ENCODE measurements at places on chromosomes 12 and 14.

DNA sequence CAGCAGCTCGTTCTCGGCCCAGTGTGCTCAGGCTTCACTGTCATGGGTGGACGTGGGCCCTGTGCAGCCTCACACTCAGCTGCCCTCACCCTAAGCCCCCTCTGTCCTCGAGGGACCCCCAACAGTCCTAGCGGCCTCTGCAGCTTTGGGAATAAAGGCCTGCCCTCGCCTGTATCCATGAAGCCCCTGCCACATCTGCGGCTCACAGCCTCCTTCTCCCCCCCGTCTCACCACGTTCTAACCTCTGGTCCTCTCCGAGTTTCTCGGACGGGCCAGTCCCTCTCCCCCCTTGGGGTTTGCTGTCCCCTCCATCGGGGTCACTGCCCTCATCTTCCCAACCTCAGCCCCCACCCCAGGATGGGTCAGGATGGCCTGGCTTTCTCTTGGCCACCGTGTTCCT, 30.2 kb upstream of the GALNT9 start:
- DNase-seq: no peak

DNA sequence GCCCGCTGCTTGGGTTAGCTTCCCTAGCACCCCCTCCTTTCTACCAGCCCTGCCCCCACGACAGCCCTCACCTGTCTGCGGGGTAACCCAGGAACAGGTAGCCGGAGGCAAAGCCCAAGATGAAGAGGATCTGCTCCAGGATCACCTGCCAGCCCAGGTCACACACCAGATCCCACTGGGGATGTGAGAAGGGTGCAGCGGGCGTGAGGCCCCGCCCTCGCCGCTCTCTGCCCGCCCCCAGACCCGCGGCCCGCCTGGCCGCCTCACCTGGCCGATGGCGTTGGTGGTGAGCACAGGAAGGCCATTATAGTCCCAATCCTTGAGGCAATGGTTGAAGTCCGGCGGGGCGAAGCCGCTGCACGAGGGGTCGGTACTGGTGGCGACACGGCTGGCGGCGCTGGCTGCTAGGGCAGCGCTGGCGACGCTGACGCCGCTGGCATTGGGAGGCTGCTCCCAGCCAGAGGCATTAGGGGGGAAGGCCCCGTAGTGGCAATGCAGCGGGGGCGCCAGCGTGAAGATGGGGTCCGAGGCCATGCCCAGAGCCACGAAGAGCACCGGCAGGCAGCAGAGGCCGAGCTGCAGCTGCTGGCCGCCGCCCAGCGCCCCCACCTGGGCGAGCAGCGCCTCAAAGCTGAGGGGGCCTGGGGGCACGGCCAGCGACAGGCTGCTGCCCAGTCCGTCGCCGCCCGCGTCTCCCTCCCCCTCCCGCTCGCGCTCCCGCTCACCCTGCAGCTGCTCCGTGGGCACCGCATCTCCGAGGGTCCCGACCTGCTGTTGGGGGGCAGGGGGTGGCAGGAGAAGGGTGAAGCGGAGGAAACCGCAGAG, 794 bp downstream of the SLC22A17 start:
- DNase-seq: no peak

- DNase-seq: no peak
These were observed 38.7 kb downstream of the SH2B3 start for GRCh38 chr12:111444314-111444924.

DNA sequence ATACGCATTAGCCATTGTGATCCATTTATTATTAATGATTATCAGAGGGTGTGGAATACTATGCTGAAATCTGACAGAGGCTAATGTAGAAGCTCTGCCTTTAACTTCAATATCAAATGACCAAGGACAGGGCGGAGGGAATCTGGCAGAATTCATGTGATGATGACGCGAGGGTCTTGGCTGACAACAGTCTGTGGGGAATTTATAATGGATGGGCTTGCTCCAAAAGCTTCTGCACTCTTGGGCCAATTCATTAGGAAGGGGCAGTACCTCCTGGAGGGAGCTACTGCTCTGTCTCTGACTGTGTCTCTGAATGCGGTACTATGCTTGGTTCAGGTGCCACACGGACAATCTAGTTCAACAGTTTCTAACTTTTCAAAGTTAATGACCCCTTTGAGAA, 46.2 kb downstream of the GALNT8 start:
- DNase-seq: no peak

DNA sequence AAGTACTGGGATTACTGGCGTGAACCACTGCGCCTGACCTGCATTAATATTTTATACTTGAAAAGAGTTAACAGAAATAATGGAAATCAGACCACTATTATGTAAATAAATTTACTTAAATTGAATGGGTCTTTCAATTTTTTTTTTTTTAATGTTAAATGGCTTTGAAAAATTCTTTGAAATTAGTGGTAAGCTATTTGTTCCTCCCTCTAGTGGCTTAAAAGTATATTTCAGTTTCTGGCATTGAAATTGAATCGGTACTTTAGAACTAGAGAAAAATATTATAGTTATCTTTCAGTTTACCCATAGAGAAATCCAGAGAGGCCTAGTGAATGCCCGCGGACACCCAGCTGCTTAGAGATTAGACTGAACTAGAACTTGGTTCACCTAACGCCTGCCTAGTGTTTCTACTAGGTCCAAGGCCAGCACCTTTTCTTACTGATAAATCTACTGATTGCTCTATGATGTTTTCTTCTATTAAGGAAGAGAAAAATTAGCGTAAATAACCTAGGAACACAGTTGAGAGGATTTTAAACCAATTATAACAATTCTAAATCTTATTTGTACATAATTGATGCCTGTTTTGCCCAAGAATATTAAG, 106.5 kb downstream of the EML1 start:
- DNase-seq: no peak

DNA sequence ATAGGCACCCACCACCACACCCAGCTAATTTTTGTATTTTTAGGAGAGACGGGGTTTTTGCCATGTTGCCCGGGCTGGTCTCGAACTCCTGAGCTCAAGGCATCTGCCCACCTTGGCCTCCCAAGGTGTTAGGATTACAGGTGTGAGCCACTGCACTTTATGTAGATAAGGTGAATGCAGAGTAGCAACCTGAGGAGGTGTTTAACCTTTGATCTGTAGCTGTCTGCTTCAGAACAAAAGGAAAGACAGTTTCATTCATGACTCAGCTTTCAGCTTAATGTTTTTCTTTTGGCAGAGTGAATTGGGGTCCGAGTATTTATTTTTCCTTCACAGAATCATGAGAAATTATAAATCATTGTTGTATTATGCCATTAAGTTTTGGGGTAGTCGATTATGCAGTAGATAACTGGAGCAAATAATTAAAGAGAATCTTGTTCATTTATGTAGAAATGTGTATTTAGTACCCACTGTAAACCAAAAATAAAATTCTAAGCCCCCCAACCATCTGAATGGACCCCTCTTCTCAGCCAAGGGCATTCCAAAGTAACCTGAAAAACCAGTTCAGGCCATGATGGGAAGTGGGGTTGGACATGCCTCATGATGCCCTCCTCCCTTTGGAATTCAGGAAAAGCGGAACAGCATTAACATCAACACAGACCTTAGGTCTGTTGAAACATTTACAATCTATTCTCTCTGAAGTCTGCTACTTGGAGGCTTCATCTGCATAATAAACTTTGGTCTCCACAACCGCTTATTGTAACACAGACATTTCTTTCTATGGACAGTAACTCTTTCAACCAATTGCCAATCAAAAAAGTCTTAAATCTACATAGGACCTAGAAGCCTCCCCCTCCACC, 10.7 kb upstream of the STX2 start:
- DNase-seq: no peak

DNA sequence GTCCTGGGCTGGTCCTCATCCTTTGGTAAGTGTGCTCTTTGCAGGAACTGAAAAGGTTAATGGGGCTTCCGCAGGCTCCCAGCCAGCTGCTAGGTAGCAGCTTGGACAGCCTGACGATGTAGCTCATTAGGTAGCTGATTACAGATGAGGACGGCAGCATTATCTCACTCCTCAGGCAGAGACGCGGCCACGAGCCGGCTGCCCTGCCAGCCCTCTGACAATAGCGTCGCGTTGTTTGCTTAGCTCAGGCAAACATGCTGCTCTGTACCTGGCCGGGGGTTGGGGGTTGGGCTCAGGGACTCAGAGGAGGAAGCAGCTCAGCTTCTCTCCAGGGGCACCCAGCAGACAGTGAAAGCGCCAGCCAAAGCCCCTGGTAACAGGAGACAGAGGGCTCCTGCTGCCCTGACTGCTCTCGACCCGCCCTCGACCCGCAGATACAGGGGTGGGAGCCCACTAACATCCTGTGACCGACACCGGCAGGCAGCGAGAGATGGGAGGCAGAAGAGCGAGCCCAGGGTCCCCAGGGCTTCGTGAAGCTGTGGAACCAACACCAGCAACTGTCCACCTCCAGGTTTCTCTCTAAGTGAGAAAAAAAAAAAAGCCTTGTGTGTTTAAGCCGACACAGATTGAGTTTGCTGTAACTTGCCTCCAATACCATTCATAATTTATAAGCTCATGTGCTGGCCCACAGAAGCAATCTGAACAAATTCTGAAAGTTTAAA, 53.4 kb upstream of the DLK1 start:
- DNase-seq: no peak

GRCh38 chr14:73744874-73745529, 30.8 kb upstream of the PNMA1 start:
- no peak for DNase-seq

GRCh38 chr12:87661786-87662377, 367.3 kb downstream of the C12orf50 start:
- no peak for DNase-seq

GRCh38 chr12:34603382-34604035, 581.2 kb downstream of the ALG10 start:
- no peak for DNase-seq

DNA sequence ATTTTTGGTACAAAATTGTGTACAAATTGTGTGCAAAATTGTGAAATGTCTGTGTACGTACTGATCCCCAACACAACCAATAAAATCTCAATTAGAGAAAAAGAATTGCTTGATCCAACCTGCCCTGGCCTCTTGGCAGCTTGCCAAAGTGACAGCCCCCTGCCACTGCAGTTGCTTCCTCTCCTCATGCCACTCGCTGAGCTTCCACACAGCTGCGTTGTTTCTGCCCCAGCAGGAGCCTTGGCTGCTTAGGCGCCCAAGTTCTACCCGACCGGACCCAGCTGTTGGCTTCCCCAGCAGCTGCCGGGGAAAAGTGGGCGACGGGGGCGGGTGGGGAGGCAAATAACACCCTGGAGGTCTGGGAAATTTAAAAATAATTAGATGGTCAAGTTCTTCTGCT, 171.8 kb upstream of the ATF7IP start:
- DNase-seq: no peak

DNA sequence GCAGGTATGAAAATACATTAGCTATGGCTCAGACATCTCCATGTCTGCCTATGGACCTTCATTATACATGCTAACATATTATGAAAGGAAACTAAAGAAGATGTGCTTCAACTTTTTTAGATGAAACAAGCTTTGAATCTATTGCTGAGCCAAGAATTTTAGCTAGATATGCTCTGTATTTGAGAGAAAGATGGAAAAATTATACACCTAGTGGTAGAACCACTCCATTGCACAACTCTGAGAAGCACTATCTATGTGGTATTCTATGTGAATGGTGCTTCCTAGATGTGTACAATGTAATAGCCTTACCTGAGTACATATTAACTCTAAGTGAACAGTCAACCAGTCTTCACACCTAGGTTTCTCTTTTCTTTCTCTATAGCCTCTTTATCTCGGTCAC, 17.3 kb downstream of the EPYC start:
- DNase-seq: no peak

DNA sequence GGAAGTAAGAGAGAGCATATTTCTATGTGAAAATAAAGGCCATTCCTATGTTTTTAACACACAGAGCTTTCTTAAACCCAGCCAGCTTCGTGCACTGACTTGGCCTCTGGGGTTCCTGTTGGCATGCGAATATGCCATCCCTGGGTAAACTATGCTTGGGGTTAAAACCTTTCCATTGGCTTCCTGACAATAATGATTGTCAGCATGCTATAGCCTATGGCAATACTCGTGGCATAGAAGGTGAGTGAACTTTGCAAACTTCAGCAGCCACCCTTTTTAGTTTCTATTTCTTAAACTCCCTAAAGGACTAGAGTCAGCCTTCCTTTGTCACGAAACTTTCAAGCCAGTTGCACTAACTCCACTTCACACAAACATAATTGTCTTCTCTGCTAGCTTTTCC, 148.4 kb upstream of the RGS6 start:
- no peak for DNase-seq

DNA sequence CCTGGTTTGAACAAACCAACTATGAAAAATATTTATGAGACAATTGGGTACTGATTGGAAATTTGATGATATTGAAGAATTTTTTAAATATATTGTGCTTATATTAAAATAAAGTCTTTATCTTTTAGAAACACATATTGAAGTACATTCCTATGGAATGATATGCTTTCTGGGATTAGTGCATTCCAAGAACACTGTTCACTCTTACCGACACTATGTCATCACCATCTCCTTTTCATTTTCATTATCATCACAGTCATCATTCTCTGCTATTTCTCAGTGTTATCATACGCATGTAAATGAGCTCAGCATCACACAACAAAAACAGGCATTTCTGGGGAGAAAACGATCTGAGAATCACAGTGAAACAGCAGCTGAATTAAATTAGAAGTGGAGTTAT, 513.3 kb upstream of the CCDC196 start:
- no peak for DNase-seq

- no peak for DNase-seq
These were observed 75.8 kb downstream of the RIN3 start for GRCh38 chr14:92589213-92589852.

DNA sequence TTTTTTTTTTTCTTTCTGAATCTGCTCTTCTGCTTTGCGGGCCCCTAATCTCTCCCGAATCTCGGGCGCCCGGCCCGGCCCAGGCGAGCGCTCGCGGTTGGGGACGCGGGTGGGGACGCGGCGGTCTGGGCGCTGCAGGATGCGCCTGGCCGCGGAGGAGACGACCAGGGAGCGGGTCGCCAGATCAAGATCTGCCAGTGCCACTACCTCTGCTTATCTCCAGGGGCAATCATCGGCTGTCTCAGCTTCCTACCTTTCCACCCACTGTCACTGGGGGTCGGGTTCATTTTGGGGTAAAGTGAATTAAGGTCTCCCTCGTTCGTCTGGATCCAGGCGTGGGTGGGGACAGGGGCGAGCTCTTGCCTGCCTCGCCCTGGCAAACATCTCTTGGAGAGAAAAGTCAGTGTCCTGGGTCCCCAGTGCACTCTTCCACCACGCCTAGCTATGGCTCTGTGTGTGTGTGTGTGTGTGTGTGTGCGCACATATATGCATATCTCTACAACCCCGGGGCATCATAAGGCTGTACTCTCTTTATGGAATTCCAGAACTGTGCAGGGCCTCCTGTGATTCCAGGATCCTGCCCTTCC, 422.3 kb downstream of the VRK1 start:
- no peak for DNase-seq

DNA sequence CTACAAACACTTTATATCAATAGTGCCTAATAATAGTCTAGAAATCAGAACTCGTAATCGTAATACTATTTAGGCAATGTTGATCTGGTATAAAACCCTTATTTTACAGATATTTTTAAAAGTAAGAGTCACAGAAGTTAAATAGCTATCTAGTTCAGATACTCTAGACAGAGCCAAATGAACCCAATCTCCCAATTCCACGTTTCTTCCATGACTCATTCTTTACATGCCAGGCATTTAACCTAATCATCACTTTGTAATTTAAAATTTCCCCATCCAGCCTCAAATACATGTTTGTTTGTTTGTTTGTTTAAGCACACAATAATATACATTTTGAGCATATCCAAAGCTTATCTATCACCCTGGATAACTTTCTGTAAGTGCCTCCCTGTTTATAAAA, 36.4 kb upstream of the GARIN6 start:
- no peak for DNase-seq

GRCh38 chr14:105386581-105387529, 11.5 kb upstream of the TEX22 start:
- DNase-seq: no peak

GRCh38 chr12:123363390-123363739, 1.3 kb downstream of the SBNO1 start:
- no peak for DNase-seq

GRCh38 chr12:124682425-124683151, 115.2 kb upstream of the NCOR2 start:
- DNase-seq: no peak
